ENCODE measurements at places on chromosomes 5 and 9.

GRCh38 chr5:173925449-173926071, 37.4 kb downstream of the CPEB4 start:
- DNase-seq: no peak

DNA sequence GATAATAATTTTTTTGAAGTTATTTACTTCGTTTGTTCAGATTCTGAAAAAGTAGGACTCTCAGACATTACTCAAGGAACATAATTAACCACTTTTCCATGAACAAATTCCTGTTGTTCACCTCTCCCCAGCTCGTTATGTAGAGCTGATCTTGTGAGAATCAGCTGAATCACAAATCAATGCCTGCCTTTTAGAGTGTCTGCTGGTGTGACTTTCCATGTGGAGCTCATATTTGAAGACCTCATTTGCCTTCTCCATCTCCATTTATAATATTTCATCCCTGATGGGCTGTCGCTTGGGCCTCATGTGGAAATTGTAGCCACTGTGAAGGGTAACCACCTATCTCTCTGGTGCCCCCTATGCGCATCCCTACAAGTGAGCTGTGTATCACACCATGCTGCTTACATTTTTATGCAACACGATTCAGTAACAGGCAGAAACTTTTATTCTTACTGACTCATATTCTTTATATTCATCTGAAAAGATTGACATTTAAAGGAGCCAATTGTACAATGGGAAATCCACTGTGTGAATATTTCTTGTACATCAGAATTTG, 111.3 kb downstream of the STK32A start:
- DNase-seq: no peak

- DNase-seq: no peak
These were observed 110.5 kb downstream of the CACNA1B start for GRCh38 chr9:137988051-137988450.

GRCh38 chr5:44942524-44943001, 133.8 kb downstream of the MRPS30 start:
- no peak for DNase-seq

- DNase-seq: peak; percentile 9
These were observed 187.9 kb downstream of the EBF1 start for GRCh38 chr5:158911693-158912363.

DNA sequence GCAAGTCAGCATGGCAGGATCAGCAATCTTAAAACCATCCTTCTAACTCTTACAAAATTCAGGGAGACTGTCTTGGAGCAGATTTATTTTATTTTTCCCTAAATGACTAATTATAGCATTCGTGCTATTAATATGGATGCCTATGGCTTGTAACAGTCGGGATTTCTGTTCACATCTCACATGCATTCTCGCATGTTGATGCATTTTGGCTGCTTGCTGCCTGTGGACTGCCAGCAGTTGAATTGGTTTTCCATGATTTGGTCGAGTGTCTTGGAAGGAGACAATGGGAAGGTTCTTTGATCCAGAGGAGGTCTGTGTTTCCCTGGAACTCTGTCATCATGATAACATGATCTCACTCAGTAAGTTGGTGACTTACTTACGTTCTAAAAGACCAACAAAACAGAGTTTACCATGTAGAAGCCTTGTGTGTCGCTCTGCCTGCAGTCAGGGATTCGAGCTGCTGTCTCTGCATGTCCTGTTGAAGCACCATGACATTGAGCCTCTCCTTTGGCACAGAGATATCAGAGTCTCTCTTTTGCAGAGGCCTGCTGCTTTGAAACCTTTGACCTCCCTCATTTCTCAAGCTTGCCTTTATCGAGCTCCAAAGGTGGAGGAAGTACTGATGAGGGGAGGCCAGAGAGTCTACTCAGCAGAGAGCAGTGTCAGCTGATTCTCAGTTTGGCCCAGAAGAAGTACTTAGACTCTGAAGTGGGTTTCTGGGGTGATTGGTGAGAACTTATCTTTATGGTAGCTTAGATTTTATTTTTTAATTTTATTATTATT, 82.4 kb downstream of the ARHGAP26 start:
- no peak for DNase-seq
